8988T (cell line): ENCODE measurements at places on chromosomes 1 and 21.

DNA sequence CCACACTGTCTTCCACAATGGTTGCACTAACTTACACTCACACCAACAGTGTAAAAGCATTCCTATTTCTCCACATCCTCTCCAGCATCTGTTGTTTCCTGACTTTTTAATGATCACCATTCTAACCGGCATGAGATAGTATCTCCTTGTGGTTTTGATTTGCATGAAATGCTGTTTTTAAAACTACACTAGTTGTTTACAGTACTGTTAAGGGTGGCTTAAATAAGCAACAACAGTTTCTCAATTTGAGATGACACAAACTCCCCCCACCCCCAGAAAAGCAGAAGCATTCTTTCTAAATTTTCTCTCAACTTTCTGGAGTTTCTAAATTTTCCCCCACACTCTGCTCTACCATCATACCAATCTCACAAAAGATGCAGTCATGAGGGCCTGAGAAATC, 7.1 kb upstream of the SLAMF7 start:
- no peak for DNase-seq

DNA sequence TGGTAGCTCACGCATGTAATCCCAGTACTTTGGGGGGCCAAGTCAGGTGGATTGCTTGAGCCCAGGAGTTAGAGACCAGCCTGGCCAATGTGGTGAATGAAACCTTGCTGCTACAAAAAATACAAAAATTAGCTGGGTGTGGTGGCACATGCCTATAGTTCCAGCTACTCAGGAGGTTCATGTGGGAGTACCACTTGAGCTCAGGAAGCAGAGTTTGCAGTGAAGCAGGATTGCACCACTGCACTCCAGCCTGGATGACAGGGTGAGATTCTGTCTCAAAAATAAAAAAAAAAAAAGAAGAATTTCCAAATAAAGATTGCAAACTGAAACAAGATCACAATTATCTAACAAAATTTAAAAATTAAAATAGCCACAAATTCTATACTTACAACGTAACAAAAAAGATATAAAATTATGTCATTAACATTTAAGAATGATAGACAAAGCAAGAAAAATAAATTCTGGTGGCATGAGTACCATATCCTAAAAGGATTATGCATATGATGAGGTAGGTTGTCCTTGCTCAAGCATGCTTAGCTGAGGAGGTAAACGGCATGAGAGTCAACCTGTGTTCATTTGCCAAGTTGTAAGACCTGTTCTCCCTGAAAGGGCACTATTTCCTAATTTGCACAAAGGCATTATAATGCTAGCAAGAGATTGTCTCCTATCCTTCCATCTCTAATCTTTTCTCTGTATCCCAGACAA, 20.2 kb downstream of the IPP start:
- no peak for DNase-seq

DNA sequence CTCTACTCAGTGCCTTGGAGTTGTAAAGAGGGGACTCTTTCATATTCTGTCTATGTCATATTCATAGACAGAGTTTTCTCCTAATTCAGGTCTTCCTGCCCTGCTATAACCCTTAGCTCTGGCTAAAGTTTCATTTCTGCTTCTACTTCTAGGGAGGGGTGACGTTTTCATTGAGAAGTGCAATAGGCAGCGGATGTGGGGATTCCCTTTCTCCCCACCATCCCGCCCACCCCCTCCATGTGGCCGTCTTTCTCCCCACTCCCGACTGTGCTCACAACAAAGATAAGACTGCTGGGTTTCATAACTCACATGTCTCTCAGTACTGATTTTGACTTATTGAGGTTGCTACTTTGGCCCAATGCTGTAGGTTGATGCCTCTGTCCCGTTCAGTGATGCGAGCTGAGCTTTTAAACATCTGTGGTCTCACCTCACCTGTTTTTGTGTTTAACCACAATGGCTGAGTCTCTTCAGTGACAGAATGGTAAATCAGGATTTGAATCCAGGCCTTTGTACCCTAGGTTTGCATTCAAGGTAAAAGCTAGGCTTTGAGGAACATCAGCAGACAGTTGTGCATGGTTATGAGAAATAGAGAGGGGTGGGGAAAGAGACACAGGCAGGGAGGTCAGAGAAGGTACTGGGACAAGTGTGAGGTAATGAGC, 7.8 kb upstream of the KIF14 start:
- DNase-seq, result no peak

DNA sequence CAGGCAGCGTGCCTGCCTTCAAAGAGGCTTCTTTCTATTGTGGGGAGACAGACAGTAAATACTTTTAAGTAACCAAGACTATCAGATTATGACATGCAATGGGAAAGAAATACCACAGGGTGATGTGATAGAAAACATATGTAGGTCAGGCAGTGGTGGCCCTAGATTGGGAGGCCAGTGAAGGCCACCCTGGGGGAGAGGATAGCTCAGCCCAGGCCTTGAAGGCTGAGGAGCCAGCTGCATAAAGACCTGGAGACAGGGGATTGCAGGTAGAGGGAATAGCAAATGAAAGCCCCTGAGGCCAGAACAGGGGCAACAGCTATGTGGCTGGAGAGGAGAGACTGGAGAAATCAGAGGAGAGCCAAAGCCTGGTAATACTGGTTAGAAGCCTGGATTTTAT, 4.0 kb downstream of the SOX13 start:
- no peak for DNase-seq

DNA sequence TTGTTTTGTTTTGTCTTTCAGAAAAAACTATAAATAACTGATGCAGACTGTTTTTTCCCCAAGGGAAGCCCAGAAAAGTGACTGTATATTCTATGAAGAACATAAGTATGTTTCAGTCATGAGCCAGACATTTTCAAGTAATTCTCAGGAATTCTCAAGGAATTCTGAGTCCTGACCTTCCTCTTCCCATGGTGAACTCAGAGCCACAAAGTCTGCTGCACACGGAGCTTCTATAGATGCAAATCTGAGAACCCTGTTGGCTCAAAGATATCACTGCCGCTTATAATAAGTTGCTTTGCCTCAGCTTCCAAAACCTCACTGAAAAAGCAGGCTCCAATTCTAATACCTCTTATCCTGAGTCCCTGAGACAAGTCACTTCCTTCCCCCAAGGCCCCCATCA, 418.5 kb upstream of the RUNX1 start:
- DNase-seq, result no peak

- no peak for DNase-seq
Observed at GRCh38 chr1:153963850-153964331, 554 bp upstream of the SLC39A1 start.

DNA sequence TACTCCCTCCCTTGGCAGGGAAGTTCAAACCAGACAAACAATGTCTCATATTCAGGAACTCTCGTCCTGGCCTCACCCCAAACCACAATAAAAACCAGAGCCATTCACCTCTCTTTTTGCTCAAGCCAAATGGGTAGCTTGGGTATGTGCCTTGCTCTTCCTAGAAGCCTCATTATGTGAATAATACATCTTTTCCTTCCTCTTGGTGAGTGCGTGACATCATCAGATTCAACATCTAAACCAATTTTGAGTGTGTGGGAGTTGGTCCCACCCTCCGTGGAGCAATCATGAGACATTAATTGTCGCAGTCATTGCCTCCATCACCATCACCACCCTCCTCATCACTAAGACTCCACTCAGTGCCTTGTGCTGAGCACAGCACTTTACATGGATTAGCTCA, 482.9 kb downstream of the PTPRU start:
- no peak for DNase-seq

DNA sequence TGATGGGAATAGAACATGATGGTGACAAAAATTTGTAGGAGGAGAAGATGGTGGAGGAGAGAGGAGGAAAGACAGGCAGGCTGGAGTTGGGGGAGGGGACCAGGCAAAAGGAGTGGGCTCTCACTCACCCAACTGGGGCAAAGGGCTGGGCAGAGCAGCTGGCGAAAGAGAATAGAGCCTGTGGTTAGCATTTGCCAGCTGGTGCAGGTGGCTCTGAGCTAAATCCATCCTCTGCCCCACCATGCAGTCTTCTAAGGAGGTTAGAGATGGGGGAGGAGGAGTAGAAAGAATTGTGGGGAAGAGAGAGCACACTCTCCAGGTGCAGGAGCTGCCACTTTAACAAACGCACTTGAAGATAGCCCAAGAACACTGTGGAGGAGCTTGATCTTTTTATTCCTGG, 27.6 kb upstream of the SLAMF1 start:
- DNase-seq, result no peak

DNA sequence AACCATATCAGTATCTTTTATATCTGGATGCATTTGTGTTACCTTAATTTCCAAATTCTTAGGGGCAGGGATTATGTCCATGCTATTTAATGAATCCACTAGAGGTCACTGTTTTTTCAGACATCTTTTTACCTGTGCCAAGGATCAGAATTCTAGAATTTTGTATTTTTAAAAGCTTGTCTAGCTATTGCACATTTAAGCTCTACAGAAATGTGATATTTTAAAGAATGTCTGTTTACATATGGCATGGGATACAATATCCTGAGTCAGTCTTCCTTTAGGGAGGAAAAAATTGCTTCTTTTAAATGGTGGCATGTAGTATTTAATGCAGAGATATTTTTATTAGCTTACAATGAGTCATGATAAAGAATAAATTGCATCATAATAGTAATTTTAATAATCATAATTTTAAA, 11.3 kb downstream of the RPAP2 start:
- no peak for DNase-seq

DNA sequence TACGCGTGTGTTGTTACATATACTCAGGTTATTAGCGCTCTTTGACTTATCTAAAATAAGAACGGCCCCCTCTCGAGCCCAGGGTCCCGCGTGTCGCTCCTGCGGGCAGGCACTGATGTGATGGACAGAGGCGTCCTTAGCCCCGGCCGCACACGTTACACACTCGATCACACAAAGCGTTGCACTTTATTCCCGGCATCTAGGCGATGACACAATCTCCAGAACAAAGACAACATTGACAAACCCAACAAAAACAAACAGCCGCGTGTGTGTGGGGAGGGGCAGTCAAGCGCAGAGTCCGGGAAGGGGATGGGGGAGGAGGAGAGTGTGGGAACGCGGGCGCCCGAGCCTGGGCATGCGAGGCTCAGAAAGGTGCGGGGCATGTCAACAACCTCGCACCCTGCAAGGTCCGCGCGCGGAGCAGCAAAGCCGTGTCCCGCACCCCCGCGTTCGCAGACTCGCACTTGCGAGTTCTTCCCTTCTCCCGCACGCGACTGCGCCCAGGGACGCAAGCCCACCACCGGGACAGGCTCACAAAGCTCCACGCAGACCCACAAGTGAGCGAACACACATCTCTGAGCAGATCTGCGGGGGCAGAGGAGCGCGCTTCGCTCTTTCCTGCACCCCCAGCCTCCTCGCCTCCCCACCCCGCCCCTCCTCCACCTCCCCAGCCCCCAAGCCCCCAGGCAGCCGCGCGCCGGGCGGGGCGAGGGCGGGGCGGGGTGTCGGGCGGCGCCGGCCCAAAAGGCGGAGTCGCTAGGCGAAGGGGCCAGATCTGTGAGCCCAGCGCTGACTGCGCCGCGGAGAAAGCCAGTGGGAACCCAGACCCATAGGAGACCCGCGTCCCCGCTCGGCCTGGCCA, at the start of gene EFNA1:
TSS of gene EFNA1 (plus strand) at position 772 of the 862 bp plus-strand sequence. CDS start 102 bp downstream, outside the sequence.
- peak; percentile 57 for DNase-seq

DNA sequence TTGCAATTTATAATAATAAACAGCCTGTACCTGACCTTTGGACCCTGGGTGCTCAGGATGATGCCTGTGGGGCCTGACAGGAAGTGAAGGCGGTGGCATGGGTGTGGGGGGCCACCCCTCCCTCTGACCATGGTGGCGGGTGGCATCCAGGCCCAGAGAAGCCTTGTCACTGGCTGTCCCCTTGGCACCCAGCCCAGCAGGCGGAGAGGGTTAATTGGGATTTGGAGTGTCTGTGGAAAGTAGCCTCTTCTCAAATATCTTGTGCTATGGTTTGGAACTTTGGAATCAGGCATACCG, 20.5 kb downstream of the SOX13 start:
- DNase-seq, result no peak

GRCh38 chr1:202951437-202951836, 6.7 kb downstream of the ADIPOR1 start:
- no peak for DNase-seq

DNA sequence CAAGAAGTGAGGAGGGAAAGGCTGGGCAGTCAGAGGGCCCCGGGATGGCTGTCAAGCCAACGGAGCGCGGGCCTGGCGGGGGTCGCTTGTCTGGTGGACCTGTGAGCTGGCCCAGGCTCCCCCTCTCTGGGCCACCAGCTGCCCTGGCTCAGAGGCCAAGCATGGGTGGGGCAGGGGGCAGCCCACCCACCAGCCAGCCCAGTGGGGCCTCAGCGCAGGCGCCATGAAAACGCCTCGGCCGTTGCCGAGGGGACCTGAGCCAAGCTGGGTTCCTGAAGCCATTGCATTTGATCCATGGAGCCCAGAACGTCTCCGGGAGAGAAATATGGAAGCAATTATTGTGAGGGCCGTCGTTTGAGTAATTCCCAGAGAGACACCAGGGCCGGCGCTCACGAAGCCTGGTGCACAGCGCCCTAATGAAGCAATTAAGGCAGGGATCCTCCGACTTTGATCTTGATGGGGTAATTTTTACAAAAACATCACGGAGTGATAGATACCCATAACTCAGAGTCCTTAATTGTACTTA, 90.5 kb upstream of the TTC34 start:
- no peak for DNase-seq

DNA sequence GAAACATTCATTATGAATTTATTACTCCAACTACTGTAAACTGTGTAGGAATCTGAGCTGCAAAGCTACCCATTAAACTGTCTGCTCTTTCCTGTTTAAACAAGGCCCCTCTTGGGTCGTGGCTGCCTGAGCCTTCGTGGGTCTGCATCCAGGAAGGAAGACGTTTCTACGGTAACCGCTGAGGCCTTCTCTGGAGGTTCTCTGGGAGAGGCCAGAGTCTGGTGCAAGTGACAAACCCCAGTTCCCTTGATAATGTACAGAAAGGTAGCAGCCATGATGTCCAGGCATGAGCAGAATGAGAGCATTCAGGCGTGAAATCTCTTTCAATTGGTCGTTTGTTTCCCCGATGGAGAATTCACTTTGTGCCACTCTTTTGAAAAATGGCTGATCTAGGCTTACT, 350.2 kb downstream of the PLPP3 start:
- no peak for DNase-seq

DNA sequence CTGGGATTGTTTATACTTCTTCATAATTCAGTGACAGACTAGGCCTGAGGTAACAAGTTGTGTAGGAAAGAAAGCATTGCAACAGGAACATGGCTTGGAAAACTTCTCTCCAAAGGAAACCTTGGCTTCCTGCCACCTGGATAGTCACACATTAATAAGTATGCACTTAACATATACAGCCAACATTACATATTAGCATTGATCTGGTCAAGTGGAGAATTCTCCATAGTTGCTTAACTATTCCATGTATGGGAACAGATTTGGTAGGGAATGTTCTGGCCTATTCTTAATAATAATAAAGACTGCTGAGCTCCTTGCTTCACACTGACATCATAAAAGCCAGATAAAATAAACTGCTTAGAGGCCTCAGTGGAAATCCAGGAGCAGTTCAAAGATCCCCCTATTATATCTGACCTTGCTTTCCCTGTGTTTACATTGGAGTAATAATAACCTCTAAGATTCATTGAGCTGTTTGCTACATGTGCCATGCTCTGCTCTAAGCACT, 27.2 kb upstream of the NFIA start:
- DNase-seq, result no peak

- DNase-seq, result no peak
Observed at GRCh38 chr1:42742617-42743316, 2.7 kb upstream of the CLDN19 start.
